CD4-positive, alpha-beta T cell treated with Interleukin-1 beta for 1 hour (primary cell): ENCODE measurements at places on chromosomes 16 and 17.

DNA sequence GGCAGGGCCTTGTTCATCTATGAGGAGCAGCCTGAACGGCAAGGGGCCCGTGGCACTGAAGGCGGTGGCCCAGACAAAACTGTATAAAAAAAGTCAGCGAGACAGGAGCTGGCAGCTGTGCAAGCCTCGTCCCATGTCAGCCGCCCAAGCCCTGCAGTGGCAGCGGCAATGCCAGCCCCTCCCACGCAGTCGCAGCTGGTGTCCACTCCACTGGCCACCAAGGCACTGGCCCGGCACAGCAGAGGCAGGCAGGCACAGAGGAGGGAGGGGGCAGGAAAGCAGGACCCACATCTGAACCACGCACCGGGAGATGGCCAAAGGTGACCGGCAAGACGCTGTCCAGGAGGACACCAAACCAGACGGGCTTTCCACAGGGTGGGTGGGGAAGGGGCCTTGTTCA lies 15.9 kb upstream of the C16orf95 start:
- no peak for DNase-seq

DNA sequence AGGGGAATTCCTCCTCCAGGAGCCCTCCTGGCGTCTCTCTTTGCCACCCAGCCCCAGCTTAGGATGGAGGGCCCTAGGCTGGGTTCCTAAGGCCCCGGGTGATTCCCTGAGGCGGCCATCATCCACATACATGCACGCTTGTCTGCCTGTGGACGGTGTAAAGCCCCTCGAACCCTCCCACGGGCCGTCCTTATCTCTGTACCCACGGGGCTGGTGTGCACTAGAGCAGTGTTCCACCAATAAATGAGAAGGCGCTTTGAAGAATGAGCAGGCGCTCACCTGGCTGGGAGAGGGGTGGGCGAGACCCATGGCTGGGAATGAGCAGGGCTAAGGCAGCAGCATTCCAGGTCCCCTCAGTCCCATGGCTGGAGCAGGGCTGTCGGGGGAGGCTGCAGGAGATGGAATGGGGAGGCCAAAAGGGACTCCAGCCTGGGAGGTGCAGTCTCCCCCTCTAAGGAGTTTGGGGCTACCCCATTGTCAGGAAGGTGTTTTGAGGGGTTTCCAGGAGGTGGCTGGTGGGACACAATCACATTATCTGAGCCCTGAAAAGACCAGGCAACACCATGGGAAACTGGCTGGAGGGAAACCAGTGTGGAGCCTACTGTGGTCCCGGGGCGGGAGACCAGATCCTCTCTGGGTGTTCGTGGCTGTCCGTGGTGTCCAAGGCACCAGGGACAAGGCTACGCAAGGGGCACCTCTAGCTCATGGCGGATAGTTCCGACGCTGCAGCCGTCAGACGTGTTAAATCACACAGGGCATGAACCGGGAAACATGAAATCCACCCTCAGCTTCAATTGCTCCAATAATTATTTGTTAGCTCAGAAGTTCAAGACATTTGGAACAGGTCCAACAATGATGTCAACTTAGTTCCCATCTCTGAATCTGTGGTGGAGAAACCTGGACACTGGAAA lies 87.5 kb upstream of the DNAH17 start:
- no peak for DNase-seq

DNA sequence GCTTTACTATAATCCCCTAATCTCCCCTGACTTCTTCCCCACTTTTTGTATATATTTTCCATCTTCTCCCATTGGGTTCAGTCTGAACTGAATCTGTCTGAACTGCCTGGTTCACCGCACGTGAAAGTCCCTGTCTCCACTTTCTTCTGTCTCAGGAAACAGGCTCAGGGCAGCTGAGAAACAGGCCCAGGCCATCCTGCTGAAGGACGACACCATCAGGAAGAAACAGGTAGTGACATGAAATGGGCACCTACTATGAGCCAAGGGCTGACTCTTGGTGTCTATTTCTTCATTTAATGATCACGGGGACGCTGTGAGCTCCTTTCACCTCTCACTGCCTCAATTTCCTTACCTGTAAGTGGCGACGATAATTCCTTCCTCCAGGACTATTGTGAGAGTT lies 90.5 kb upstream of the HSBP1 start:
- DNase-seq = no peak

DNA sequence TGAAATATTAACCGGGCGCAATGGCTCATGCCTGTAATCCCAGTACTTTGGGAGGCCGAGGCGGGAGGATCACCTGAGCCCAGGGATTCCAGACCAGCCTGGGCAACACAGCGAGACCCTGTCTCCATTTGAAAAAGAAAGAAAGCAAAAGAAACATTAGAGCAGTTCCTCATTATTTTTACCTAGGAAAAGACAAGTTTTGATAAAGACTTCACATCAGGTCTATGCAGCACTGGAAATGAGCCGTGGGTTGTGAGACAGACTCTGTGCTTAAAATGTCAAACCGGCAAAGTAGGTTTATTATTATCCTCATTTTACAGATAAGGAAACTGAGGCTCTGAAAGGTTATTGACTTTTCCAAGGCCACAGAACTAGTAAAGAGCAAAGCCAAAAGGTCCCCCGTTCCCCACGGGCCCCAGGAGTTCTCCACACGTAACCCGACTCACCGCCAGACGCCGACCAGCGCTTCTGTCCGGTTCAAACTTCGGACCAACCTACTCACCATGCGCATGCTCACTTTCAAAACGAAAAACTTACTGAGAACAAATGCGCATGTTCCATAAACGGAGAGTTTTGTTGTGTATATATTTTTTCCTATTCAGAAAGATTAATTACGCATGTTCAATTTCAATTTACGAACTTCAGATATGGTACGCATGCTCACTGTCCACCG lies 356 bp downstream of the TUBD1 start:
- DNase-seq = no peak

- DNase-seq = no peak
These were observed 126.6 kb downstream of the LAT start for GRCh38 chr16:29111421-29111820.

- DNase-seq = no peak
These were observed 254.7 kb upstream of the SOX9 start for GRCh38 chr17:71866095-71866494.

GRCh38 chr16:49747654-49748053 lies 108.3 kb downstream of the ZNF423 start:
- DNase-seq = no peak

GRCh38 chr16:17666293-17666692 lies 195.5 kb upstream of the XYLT1 start:
- no peak for DNase-seq

DNA sequence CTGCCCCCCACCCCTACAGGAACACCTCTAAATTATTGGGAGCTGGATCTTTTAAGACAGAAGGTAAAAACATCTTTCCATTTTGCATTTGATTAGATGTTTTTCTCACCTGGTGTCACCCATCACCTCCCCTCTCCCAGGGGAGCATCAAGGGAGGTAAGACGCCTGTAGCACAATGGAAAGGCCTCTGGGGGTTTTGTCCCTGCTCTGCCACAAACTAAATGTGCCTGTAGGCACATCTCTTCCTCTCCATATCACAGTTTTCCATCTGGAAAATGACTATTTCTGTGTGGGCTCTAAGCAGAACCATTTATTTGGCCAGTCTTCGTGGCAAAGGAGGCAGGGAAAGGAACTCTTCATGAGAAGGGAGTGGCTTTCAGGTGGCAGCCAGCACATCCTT lies 76.6 kb downstream of the GNAO1 start:
- DNase-seq = no peak

DNA sequence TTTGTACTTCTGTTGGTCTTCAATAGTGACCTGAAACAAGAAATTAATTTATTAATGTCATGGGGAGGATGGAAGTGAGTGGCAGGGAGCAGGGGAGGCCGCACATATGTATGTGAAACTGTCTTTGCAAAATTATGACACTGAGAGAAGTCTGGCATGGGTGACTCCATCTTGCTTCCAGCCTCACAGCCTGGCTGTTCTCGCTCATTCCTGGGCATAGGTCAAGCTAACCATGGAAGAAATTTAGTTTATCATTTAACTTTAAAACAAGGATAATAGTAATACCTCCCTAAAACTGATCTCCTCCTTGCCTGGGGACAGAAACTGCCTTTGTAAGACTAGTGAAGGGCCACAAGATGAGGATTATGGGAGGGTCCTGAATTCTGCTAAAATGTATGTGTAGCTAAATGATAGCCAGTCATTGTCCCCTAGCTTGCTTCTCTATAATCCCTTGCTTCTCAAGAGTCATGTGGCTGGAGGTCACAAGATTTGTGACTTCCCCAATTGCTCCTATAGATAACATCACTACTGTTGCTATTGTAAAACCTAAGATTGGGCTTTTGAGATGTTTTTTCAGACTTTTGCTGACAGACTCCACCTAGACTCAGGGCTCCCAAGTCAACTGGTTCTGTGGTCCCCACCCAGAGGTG lies 126.0 kb downstream of the HS3ST3A1 start:
- DNase-seq = no peak

GRCh38 chr17:15303268-15303667 lies 38.1 kb downstream of the TEKT3 start:
- DNase-seq = no peak

GRCh38 chr17:38702166-38702915 lies 2.7 kb upstream of the MLLT6 start:
- peak; percentile 80 for DNase-seq

- no peak for DNase-seq
These were observed 2255.3 kb downstream of the TP53TG3F start for GRCh38 chr16:35714665-35715064.

- DNase-seq = peak; percentile 1
These were observed 534 bp downstream of the GPATCH8 start for GRCh38 chr17:44502598-44503146.

- no peak for DNase-seq
These were observed 208.2 kb upstream of the MYOCD start for GRCh38 chr17:12457493-12457892.

GRCh38 chr17:18280249-18280648 lies 19.8 kb downstream of the MIEF2 start:
- no peak for DNase-seq

DNA sequence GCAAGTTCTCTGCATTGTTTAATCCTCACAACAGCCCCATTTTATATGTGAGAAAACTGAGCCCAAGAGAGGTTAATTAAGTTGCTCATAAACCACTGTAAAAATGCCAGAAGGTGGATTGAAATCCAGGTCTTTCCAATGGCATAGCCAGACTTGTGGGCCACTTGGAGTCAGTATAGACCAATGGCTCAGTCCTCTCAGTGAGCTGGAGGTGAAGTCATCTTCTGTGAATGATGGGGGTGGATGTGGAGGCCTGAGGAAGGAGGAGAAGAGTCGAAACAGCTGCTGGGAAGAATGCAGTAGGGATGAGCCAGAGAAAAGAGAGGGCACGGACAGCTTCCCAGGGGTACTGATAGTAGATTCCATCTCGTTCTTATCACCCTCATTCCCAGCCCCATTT lies 213.4 kb downstream of the SOX9 start:
- DNase-seq = no peak

- no peak for DNase-seq
These were observed 5.2 kb downstream of the ITGA3 start for GRCh38 chr17:50060951-50061712.

DNA sequence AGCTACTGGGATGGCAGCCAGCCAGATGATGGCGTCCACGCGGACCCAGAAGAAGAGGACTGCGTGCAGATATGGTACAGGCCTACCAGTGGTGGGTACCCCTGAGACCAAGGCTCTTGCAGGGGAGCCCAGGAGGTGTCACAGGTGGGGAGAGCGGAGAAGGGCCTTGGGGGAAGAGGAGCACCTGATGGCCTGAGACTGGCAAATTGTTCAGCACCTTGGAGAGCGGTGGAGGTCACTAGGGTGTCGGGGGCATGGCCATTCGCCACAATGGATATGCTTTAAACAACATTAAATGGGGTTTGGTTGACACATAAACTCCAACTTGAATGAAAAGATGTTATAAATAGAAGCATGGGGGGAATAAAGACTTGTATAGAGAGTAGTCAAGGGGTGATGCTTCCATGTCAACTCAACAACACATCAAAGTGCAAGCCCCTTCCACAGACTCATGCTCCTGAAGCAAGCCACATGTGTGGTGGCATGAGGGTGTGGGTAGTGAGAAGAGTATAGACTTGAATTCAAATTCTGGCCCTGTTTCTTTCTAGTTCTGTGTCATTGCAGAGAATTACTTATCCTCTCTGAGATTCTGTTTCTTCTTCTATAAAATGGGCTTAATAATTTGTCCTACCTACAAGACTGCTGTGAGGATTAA lies 22.2 kb downstream of the CLEC19A start:
- no peak for DNase-seq

GRCh38 chr17:45757431-45758218 lies 26.5 kb upstream of the CRHR1 start:
- no peak for DNase-seq

- DNase-seq = peak; percentile 26
These were observed 32.9 kb downstream of the CPSF4L start for GRCh38 chr17:73228748-73229236.

- peak; percentile 63 for DNase-seq
These were observed at the start of gene FLOT2 for GRCh38 chr17:28896884-28897768. TSS of gene FLOT2 (minus strand) at chr17:28897733. CDS start at chr17:28897574, 159 bp downstream.

DNA sequence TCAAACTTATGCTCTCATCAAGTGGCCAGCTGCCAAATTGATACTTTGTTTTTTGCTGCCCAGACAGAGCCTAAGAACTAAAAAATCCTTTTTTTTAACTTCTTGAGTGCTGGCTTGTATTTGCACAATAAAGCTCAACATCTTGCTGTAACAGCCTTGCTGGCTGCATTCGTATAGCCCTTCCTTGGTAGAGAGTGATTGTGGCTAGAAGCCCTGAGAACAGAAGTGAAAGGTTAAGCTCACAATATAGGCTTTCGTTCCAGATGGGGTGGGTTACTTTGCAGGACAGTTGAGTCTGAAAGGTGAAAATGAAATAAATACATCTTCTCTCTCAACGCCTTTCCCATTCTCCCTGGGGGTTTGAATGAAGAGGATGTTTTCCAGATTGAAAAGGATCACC lies 278.8 kb downstream of the HS3ST3B1 start:
- DNase-seq = no peak

GRCh38 chr16:321532-321931 lies 31.0 kb downstream of the AXIN1 start:
- no peak for DNase-seq

DNA sequence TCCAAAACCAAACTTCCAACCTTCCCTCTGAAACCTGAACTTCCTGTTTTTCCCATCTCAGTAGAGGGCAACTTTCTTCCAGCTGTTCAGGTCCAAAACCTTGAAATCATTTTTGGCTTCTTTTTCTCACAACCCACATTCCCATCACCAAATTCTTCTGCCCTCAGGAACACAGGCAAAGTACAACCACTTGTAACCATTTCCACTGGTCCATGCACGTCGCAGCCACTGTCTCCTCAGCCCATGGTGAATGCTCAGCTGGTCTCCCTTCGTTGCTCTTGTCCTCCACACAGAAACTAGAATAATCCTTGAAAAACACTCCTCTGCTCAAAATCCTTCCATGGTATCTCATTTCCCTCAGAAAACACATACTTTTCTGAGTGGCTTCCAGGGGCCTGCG lies 3.7 kb upstream of the ADAT1 start:
- DNase-seq = no peak

GRCh38 chr16:27819881-27820610 lies 243.5 kb downstream of the GSG1L start:
- DNase-seq = no peak

GRCh38 chr16:21194771-21195301 lies 16.5 kb downstream of the ZP2 start:
- DNase-seq = no peak

GRCh38 chr16:66156538-66156937 lies 210.0 kb upstream of the CDH5 start:
- no peak for DNase-seq
